Heart left ventricle (tissue), 16 donors: ENCODE measurements at places on chromosomes 11 and 22.

- no peak for DNase-seq
Observed at GRCh38 chr11:6979365-6979764, 40.8 kb downstream of the ZNF214 start.

DNA sequence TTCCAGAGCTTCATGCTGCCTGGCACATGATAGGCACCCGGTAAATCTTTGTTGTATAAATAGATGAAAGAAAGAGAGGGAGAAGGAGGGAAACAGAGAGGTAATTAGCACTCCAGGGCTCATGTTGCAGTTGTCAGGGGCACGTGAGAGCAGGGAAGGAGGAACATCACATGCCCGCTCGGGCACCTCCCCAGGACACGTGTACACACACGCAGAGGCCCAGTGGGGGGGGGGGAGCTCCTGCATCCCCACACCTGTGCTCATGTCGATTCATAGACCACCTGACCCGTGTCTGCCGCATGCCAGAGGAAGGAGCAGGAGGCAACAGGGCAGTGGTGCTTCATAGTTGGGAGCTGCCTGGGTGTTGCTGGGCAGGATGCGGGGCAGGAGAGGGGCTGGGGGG lies 37.1 kb upstream of the NNMT start:
- DNase-seq: no peak

DNA sequence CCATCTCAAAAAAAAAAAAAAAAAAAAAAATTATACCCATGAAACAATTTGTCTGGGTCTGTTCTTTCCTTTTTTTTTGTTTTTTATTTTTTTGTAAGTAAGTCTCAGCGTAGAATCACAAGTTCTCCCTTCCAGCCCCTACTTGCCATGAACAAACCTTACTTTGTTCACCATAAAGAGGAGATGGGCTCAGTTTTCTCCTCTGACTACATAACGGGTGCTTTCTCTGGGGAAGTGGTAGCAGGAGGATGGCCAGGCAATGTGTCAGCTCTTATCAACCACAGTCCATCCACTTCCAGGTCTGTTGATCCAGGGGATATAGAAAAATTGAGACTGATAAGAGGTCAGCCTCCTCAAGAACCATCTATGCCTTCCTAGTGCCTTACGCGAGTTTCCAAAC lies 11.0 kb downstream of the ASCC2 start:
- DNase-seq: no peak

- DNase-seq: no peak
Observed at GRCh38 chr22:36302439-36303114, 49.6 kb downstream of the APOL1 start.

GRCh38 chr22:41970601-41971000 lies 1.4 kb downstream of the SEPTIN3 start:
- DNase-seq: no peak

DNA sequence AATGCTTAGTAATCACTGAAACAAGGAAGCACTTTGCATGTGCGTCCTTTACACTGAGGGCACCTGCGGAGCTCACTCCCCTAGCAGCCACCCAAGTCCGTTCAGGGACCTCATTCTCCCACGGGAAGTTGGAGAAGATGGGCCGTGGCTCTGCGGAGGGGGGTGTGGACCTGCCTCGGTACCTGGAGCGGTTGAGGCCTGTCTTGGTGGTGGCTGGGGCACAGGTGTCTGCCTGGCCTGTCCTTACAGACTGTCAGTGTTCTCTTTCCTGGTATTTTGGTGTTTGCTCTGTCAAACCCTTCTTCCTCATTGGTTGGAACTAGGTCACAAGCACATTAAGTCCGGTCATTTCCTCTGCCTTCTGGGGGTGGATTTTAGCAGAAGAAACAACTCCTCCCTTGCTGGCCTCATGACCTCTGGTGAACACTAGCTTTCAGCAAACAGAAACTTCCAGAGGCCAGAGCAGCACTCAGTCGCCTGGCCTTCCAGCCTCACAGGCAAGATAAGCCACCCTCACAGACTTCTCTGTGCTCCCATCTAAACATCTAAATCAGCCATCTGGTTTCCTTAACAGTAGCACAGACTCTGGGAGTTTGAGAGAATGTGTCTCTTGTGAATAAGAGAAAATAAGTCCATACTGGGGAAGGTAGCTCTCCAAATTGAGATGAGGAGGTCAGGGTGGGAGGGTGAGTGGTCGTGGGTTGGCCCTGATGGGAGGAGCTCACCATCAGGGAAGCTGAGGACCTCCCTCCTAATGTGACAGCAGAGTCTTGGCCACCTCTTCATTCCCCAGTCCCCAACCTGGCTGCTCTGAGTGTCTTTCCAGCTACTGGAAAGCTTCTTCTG lies 8.6 kb downstream of the SNAP29 start:
- peak; percentile 70 for DNase-seq

GRCh38 chr11:102560555-102561011 lies 30.0 kb upstream of the MMP7 start:
- DNase-seq: no peak

- DNase-seq: no peak
Observed at GRCh38 chr22:41350087-41350486, 31.7 kb upstream of the TEF start.

GRCh38 chr22:49972163-49973017 lies 11.8 kb downstream of the PIM3 start:
- DNase-seq: peak; percentile 34

DNA sequence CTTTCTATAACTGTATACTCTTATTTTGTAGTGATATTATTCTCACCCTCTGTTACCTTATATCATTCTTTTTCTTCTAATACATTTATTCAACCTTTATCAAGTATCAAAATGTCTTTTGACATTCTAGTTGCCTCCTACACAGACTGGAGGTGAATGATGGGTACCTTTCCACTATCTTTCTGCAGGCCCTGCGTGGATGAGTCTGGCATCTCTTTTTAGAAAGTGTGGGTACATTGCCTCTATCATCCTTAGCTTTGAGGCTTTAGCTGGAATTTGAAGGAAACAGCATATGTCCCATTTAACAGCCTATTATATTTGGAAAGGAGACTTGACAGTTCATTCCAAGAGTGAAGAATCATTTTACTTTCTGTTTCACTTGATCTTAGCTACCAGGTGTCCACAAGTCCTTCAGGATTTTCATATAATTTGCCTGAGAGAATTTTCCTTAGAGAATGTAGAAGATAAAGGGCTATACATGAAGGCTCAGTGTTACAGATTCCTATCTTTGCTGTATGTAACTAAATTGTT lies 192.0 kb downstream of the CWF19L2 start:
- no peak for DNase-seq

DNA sequence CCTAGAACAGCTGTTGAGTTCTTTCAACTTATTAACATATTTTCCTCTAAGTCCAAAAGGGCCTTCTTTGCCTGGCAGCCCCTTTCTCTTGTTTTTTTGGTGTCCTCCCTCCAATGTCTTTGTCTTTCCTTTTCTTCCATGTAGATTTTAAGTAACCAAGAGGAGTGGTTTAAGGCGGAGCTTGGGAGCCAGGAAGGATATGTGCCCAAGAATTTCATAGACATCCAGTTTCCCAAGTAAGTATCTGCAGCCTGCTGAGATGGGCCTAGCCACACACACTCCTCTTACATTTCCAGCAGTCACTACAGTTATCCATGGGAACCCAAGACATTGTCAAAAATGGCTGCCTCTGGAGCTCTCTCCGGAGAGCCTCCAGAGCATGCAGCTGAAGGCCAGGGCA lies 4.5 kb upstream of the TMA7B start:
- no peak for DNase-seq

DNA sequence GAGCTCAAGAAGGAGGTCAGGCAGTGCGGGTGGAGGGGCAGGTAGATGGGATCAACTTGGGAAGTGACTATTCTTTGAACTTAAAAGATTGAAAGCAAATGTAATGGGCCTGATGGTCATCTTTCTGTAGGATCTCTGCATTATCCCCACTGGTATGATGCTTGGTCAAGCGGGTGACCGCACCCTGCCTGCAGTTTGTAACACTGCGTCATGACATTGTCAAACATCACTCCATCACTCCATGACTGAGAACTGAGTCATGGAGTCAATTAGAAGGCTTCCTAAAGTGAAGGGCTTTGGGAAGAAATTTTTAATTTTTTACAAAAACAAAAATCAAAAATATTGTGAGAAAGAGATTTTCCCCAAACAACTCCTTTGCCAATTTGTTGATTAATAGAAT lies 62.4 kb upstream of the BMAL1 start:
- DNase-seq: no peak

GRCh38 chr11:94459576-94459975 lies 34.1 kb downstream of the MRE11 start:
- DNase-seq: no peak

- DNase-seq: no peak
Observed at GRCh38 chr11:11582011-11582701, 39.6 kb downstream of the GALNT18 start.

- DNase-seq: no peak
Observed at GRCh38 chr11:36409152-36409816, 100.8 kb downstream of the TRAF6 start.

DNA sequence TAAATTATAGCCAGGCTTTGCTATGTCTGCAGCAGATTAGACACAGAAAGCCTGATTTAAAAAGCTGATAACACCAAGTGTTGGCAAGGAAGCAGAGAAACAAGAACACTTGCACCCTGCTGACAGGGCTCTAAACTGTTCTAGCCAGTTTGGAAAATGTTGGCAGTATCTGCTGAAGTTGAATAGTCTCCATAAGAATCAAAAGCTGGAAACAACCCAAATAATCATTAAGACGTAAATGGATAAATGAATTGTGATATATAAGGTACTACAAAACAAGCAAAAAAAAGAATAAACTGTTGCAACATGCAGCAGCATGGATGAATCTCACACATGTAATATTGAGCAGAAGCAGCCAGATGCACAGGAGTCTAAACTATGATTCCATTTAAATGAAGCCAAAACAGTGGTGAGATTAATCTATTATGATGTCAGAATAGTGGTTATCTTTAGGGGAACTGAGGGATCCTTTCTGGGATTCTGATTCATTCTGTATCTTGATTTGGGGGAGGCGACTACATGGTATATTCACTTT lies 40.4 kb upstream of the ADORA2A start:
- DNase-seq: no peak

DNA sequence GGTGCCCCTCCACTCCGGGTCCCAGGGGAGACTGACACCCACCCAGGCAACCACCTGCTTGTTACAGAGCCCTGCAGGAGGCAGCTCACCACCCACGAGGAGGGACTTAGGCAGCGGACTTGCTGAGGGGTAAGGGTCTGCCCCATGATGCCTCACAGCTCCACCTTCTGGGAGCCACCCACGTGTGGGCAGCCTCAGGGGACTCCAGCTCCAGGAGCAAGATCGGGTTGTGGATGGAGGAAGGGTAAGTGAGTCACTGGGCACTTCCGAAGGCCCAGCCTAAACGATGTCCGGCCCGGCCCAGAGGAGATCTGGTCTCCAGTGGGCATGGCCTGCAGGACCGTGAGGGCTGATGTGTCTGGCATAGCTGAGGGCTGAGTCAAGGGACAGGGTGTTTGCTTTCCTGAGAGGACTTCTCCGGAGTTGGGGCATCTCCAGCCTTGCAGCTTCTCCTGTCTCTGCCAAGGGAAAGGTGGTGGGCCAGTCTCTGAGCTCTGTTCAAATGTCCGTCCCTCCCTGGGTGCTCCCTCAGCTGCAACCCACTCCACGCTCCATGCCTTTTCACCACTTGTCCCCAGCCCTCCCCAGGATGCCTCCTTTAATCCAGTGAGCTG lies 32.3 kb upstream of the P2RY2 start:
- DNase-seq: no peak

DNA sequence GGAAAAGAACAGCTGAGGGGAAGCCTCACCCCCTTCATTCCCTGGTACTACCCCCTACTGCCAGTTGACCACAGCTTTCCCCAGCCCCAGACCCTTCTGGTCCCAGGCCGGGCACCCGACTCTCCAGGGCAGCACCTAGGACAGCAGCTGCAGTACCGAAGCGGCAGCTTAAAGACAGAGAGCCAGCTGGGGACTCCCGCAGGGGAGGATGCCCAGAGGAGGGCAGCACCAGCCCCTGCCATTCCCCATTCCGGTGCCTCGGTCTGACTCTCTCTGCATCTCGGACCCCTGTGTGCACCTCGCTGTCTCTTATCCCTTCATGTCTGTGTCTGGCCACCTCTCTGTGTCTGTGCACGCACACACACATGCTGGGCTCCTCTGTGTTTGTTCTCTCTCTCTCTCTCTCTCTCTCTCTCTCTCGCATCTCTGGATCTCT lies 9.4 kb downstream of the IGSF9B start:
- DNase-seq: peak; percentile 67

- DNase-seq: no peak
Observed at GRCh38 chr11:803770-804598, 1.0 kb downstream of the PIDD1 start.

DNA sequence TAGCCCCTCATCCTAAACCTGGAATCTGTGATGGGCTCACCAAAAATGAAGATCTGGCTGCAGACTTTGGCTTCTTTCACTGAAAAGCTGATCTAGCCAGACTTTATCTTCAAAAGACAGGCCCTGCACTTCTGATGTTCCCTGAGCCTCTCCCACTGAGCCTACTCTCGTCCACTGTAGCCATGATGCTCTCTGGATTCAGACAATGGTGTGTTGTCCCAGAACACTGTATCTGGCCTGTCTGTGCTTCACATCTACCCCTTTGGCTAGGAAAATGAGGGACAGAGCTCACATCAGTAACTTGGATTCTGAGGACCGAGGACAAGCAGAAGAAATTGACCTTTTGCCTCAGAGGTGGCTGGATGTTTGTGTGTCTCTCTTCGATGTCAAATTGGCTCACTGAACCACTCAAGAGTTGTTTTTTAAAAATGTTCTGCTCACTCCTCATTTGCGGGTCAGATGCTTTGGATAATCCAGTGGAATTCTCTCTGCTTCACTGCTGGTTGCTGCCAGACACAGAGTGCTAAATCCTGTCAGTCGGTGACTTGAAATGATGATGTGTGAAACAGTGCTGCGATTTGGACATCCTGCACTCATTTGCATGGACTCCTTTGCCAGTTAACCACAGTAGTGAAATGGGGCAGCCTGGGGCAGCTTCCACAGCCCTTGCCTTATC lies 67.5 kb downstream of the ARFGAP2 start:
- DNase-seq: no peak

- DNase-seq: no peak
Observed at GRCh38 chr22:27075028-27075678, 417.8 kb downstream of the MIAT start.

- DNase-seq: no peak
Observed at GRCh38 chr11:127866109-127866508, 721.2 kb downstream of the ETS1 start.
